Mesendoderm (in vitro differentiated cells): ENCODE measurements at places on chromosomes 11 and 22.

GRCh38 chr11:71454470-71455113 is 1.6 kb downstream of the NADSYN1 start:
- H3K4me3 ChIP-seq: no peak overlapping the region
- H3K27me3 ChIP-seq: no peaks in the 10 kb centered on the region
- H3K4me1 ChIP-seq: no peaks in the 10 kb centered on the region
- DNase-seq: no peak
- H3K36me3 ChIP-seq: peaks cover 1% of the 10 kb centered on the region
- H3K27ac ChIP-seq: no peak overlapping the region

- H3K4me1 ChIP-seq: no peaks in the 10 kb centered on the region
- no peak overlapping the region for H3K4me3 ChIP-seq
- no peaks in the 10 kb centered on the region for H3K36me3 ChIP-seq
- H3K27ac ChIP-seq: no peak overlapping the region
- no peaks in the 10 kb centered on the region for H3K27me3 ChIP-seq
Measured at GRCh38 chr11:70621241-70621640, 222.9 kb downstream of the CTTN start.

- H3K4me1 ChIP-seq: peaks cover 3% of the 10 kb centered on the region
- no peaks in the 10 kb centered on the region for H3K36me3 ChIP-seq
- H3K27me3 ChIP-seq: peaks cover 3% of the 10 kb centered on the region
- H3K4me3 ChIP-seq: peak overlapping the region; percentile 44
- peak; percentile 78 for DNase-seq
Measured at GRCh38 chr11:47186700-47187695, 764 bp upstream of the PACSIN3 start.

DNA sequence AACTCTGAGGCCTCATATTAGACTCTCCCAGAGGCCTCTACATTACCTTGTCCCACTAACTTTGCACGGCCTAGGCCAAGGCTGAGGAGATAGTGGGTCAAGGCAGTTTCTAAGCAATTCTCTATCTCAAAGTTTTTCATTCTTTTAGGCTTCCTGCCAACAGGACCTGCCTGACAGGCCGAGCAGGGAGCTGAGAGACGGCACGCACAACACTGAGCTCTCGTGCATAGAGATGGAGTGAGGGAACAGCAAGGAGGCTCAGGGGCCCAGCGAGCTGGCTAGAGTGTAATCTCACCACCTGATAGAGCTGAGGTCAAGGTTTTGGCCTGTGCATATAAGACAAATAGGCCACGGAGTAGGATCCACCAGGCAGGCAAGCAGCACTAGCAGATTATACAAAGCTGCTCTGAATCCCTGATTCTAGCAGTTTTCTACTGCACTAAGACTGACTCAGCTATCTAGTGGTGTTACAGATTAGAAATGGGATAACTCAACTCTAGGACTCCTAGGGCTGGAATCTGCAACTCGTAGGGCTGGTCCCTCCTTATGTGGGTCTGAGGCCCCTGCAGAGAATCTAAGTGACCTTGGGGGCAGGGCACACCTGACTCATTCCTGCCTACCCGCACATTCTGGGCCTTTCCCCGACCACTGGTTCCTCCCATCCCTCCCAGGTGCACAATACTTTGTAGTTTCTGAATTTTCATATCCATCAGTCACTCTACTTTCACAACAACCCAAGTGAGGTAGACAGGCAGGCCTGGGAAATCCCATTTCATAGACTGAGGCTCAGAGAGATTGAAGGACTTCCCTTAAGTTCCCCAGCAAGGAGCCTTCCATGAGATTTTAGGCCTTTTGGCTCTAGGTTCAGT is 1.7 kb downstream of the CYB5R2 start:
- peaks cover 14% of the 10 kb centered on the region for H3K4me1 ChIP-seq
- H3K36me3 ChIP-seq: peaks cover 1% of the 10 kb centered on the region
- no peaks in the 10 kb centered on the region for H3K27me3 ChIP-seq
- DNase-seq: no peak

DNA sequence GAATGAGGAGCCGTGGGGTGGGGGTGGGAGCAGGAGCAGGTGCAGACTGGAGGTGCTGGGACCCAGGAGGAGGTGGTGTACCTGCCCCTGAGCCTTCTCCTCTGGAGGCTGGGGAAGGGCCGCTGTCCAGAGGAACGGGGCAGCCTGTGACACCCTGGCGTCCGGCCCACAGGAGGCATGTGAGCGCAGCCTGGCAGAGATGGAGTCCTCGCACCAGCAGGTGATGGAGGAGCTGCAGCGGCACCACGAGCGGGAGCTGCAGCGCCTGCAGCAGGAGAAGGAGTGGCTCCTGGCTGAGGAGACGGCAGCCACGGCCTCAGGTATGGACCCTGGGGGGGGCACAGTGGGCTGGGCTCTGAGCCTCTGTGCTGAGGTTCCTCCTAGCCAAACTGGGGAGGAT is 42.2 kb upstream of the GCAT start:
- no peaks in the 10 kb centered on the region for H3K36me3 ChIP-seq
- H3K27ac ChIP-seq: no peak overlapping the region
- no peaks in the 10 kb centered on the region for H3K4me1 ChIP-seq
- H3K27me3 ChIP-seq: no peaks in the 10 kb centered on the region
- no peak overlapping the region for H3K4me3 ChIP-seq

GRCh38 chr11:7690648-7691047 is 15.6 kb downstream of the OVCH2 start:
- no peaks in the 10 kb centered on the region for H3K36me3 ChIP-seq
- H3K4me3 ChIP-seq: no peak overlapping the region
- DNase-seq: no peak
- no peak overlapping the region for H3K27ac ChIP-seq
- H3K27me3 ChIP-seq: no peaks in the 10 kb centered on the region
- peaks cover 8% of the 10 kb centered on the region for H3K4me1 ChIP-seq

- peaks cover 3% of the 10 kb centered on the region for H3K4me1 ChIP-seq
- no peaks in the 10 kb centered on the region for H3K27me3 ChIP-seq
Measured at GRCh38 chr11:115608976-115609375, 104.8 kb upstream of the CADM1 start.

GRCh38 chr11:71301046-71301857 is 48.9 kb upstream of the SHANK2 start:
- no peaks in the 10 kb centered on the region for H3K27me3 ChIP-seq
- no peak for DNase-seq
- H3K4me1 ChIP-seq: no peaks in the 10 kb centered on the region
- no peaks in the 10 kb centered on the region for H3K36me3 ChIP-seq

DNA sequence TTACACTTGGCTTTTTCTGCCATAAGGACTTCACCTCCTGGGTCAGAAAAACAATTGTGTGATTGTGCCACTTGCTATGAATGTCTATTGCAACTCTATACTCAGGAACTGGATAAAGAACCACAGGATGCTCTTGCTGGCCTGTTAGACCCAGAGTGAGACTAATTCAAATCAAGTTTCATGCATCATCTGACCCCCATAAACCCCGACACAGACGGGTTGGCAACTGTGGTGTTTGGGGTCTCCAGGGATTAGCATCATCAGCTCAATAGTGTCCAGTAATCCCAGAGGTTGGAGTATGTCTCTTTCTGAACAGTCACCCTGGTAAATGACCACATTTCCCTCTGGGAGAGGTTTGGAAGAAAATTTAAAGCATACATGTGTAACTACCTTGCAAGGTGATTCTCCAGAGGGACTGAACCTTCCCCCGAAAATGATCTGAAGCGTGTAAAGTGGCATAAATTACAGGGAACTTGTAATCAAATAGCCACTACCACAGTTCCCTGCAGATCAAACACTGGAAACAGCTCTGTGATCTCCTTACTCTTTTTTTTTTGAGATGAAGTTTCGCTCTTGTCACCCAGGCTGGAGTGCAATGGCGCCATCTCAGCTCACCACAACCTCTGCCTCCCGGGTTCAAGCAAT is 1097.6 kb downstream of the TBC1D22A start:
- H3K4me1 ChIP-seq: no peaks in the 10 kb centered on the region
- H3K36me3 ChIP-seq: no peaks in the 10 kb centered on the region
- DNase-seq: no peak
- H3K27ac ChIP-seq: no peak overlapping the region
- H3K27me3 ChIP-seq: no peaks in the 10 kb centered on the region

- no peaks in the 10 kb centered on the region for H3K36me3 ChIP-seq
- no peak for DNase-seq
- H3K4me1 ChIP-seq: peaks cover 2% of the 10 kb centered on the region
- no peaks in the 10 kb centered on the region for H3K27me3 ChIP-seq
- H3K4me3 ChIP-seq: no peak overlapping the region
- no peak overlapping the region for H3K27ac ChIP-seq
Measured at GRCh38 chr22:46625113-46625842, 5.1 kb downstream of the GRAMD4 start.

- H3K36me3 ChIP-seq: no peaks in the 10 kb centered on the region
- H3K4me1 ChIP-seq: no peaks in the 10 kb centered on the region
- H3K4me3 ChIP-seq: no peak overlapping the region
Measured at GRCh38 chr22:19605508-19606331, 81.5 kb upstream of the CLDN5 start.

GRCh38 chr22:42108848-42109247 is 18.3 kb upstream of the NDUFA6 start:
- H3K27ac ChIP-seq: no peak overlapping the region
- DNase-seq: no peak
- H3K4me1 ChIP-seq: peaks cover 4% of the 10 kb centered on the region
- H3K27me3 ChIP-seq: no peaks in the 10 kb centered on the region
- no peaks in the 10 kb centered on the region for H3K36me3 ChIP-seq

DNA sequence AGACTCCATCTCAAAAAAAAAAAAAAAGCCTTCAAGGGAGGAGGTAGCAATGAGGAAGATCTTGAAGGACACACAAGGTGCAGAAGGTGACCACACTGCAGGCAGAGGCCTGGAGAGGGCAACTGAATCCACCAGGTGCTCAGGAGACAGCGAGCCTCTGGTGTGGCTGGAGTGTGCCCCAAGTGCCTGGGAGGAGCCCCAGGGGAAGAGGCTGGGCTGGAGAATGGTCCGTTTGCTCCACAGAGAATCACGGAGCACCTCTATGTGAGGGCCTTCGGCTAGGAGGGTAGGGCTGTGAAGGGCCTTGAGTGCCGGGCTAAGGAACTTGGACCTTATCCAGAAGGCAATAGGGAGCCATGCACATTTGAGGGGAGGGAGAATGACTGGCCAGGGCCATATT is 50.3 kb downstream of the ARRB1 start:
- no peak for DNase-seq
- H3K36me3 ChIP-seq: no peaks in the 10 kb centered on the region
- H3K27ac ChIP-seq: no peak overlapping the region
- H3K4me3 ChIP-seq: no peak overlapping the region
- H3K4me1 ChIP-seq: peaks cover 4% of the 10 kb centered on the region

DNA sequence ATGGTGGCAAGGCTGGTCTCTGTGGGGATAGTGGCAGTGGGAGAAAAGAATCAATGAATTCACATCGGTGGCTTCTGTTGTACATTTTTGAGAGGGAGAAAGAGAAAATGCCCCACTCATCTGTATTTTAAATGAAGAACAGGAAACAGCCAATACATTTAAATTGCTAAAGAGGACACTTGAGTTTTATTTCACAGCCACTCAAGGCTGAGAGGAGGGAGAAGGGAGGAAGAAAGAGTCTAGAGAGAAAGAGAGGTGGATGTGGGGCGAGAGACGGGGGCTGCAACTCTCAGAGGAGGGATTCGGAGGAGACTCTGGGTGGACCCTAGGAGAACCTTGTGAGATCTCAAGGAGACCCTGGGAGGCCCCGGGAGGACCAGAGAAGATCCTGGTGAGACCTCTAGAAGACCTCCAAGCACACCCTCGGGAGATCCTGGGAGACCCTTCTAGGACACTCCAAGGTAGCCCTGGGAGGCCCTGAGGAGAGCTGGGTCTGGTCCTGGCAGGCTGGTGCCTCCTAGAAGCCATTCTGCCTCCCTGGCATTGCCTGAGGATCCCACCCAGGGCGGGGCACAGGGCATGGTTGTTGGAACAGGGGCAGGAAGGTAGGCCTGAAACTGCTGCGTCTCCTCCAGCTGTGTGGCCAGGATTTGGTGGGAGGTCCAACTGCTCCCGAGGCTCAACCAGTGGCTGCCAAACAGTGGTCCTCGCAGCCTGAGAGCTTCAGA is 91.0 kb upstream of the SHISAL1 start:
- no peaks in the 10 kb centered on the region for H3K36me3 ChIP-seq
- no peaks in the 10 kb centered on the region for H3K27me3 ChIP-seq
- H3K4me3 ChIP-seq: no peak overlapping the region
- no peaks in the 10 kb centered on the region for H3K4me1 ChIP-seq

DNA sequence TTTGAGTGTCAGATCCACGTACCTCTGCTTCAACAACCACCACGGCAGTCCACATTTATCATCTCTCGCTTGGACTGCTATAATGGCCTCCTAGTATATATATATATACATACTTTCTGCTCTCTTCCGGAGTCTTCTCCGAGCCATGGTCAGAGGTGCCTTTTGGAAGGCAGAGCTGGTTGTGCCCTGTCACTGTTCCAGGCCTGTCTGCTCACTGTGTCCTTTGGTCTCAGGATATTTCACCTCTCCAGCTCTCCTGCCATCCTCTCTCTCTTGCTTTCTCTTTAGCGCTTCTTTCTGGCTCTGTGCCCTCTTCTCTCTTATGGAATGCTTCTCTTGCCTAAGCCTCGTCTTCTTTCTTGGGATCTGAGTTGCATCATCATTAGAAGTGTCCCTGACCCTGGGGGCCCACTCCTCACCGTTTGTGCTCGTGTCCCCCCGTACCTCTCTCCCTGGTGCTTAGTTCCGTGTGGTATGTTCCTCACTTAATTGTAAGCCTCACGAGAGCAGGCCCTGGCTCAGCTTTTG is 86.1 kb upstream of the RASSF10 start:
- DNase-seq: no peak
- no peaks in the 10 kb centered on the region for H3K4me1 ChIP-seq
- H3K36me3 ChIP-seq: peaks cover 4% of the 10 kb centered on the region
- no peaks in the 10 kb centered on the region for H3K27me3 ChIP-seq
- H3K27ac ChIP-seq: no peak overlapping the region

- no peak overlapping the region for H3K4me3 ChIP-seq
- peaks cover 6% of the 10 kb centered on the region for H3K4me1 ChIP-seq
- no peak for DNase-seq
- no peaks in the 10 kb centered on the region for H3K36me3 ChIP-seq
- H3K27ac ChIP-seq: no peak overlapping the region
Measured at GRCh38 chr11:15805726-15806125, 550.6 kb downstream of the SOX6 start.

DNA sequence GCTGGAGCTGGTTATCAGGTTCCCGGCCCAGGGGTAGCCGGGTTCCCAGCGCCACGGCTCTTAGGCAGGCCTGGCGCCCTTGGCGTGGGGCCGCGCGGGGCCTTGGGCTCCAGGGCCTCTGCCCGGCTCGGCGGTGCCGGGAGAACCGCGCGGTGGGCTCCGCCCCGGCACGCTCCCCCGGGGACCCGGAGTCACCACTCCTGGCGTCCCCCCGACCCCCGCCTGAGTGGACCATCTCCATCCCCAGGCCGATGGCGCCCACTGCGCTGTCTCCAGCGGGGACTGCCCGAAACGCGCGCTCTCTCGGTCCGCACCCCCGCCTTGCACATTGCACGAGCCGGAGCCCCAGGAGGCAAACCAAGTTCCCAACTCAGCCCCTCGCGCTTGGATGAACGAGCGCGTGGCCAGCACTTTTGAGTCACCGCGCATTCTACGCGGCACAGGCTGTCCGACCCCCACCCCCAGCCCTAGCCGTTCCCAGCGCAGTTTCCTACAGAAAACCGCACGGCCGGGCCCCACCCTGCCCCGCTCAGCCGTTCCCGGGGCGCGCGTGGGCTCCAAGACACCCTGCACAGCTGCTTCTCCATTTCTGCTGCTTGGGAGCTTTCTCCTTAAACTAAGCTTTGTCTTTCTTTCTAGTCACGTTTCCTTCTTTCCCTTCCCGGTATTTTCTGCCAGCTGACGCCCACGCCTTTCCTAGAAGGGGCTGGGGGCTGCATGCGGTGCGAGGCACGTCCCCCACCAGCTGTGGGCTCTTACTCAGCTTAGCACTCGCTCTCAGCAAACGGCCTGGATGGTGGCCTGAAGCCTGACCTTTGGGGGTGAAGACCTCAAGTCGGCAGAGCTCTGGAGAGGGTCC is 650 bp upstream of the CHID1 start:
- H3K36me3 ChIP-seq: peaks cover 2% of the 10 kb centered on the region
- H3K4me3 ChIP-seq: peak overlapping the region; percentile 62
- peak overlapping the region; percentile 92 for H3K27ac ChIP-seq
- DNase-seq: peak; percentile 63
- H3K27me3 ChIP-seq: no peaks in the 10 kb centered on the region
